Liver (tissue), 10 donors: ENCODE measurements at places on chromosomes 3 and 15. TPM values are rescaled to one million over a fixed set of nuclear protein-coding genes. Genes with fewer than 3 reads are reported as not detected.

- DNase-seq: no peak
Observed at GRCh38 chr3:69300296-69300695, 85.6 kb downstream of the FRMD4B start.

DNA sequence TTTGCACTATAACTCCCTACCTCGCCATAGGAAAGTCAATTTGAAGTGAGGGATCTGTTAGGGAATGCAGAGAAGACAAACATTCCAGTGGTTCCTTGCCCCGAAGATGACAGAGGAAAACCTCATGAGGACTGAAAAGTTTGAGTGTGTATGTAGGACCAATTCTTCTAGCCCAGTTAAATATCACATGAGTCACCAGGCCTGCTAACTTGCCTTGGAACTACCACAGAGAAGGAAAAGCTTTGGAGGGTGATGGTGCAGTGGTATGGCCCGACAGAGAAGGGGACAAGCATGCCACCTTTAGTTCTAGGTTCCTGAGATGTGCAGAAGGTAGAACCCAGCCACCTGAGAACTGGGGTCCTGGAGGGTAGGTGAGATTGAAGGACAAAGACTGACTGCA is 2.6 kb upstream of the UPK1B start:
- no peak for DNase-seq

DNA sequence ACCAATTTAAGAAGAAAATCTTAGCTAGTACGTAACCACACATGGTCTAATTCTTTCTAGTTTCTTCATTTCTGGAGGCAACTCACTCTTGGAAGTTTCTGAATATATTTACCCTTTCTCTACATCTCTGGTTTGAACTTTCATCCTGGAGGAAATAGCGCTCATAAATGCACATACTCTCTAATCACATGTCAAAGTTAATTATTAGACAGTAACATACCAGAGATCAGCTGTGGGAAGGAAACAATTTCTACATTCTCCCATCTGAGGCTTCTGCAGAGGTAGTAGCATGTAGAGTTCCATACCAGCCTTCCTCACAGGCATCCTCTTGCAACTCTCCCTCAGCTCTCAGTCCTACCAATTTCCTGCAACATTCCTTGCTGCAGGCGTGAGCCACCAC is 132.5 kb downstream of the RBPMS2 start:
- no peak for DNase-seq

The ZPLD1 gene
- 0.03 TPM for polyA plus RNA-seq

The UMPS gene
- 21.3 TPM for polyA plus RNA-seq
